ENCODE measurements at places on chromosomes 6 and 20.

DNA sequence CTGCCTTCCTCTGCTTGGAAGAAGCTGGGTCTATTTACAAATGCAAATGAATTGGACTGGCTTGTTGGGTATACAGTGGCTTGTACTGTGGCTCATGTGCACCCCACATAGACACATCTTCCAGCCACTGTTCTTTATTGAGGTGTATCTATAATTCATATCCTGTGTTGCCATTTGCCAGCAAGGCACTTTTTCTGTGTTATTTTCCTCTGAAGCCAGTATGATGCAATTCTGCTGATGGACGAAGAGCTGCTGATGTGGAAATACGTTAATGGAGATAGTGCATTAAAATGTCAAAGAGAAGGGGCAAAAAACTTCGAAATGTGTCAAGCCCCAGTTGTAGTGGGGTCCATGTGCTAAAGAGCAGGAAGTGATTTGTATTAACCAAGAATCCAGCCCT lies 167.5 kb downstream of the TMEM242 start:
- no peak for DNase-seq

DNA sequence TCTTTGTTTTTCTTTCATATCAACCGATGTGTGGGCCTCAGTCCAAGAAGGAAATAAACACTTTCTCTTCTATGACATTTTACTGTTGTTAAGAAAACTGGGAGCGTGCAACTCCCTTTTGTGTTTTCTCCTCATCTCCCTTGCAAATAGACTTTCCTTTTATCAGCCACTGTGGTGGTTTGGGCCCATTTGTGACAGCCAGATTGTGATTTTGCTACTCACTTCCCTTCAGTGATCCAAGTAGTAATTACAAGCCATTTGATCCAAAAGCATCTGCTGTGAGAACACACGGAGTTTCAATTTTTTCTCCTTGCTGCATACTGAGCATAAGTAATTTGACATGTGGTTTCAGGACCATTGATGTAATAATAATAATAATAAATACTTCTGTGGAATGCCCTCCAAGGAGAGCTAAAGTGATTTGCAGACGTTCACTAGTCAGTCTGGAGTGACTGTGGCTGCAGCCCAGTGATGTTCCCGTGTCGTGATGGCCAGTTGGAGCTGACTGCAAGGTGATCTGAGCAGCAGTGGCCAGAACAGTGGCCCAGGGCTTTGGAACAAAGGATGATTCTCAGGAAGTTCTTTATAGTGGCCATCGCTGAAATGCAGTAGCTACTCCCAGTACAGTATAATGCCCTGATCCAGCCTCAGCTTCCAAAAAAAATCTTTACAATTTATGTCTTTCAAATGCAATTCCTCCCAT lies 91.9 kb upstream of the CLDN20 start:
- DNase-seq = no peak

DNA sequence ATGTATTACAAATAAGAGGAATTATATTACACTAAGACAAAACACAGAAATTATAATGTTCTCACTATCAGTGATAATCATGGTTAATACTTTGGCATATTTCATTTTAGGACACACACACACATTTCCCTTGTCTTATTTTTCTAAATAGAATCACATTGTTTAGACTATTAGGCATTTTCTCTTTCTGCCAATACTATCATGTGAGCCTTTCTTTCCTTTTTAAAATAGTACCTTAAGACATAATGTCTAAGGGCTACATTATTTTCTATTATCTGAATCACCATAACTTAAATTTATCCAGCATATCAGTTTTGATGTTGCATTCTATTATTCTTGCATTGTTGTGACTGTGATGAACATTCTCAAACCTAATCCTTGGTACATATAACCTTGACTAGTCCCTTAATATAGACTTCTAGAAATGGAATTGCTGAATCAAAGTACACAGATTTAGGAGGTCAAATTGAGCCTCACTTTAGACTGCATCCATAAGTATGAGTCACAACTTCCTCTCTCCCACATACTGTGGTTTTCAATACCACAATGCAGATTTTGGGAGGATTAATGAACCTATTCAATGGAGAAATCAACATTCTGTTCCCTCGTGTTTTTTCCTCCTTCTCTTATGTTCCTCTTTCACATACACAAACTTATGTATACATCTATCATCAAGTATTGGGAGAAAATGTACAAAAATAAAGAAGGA lies 212.6 kb downstream of the MOXD1 start:
- no peak for DNase-seq

DNA sequence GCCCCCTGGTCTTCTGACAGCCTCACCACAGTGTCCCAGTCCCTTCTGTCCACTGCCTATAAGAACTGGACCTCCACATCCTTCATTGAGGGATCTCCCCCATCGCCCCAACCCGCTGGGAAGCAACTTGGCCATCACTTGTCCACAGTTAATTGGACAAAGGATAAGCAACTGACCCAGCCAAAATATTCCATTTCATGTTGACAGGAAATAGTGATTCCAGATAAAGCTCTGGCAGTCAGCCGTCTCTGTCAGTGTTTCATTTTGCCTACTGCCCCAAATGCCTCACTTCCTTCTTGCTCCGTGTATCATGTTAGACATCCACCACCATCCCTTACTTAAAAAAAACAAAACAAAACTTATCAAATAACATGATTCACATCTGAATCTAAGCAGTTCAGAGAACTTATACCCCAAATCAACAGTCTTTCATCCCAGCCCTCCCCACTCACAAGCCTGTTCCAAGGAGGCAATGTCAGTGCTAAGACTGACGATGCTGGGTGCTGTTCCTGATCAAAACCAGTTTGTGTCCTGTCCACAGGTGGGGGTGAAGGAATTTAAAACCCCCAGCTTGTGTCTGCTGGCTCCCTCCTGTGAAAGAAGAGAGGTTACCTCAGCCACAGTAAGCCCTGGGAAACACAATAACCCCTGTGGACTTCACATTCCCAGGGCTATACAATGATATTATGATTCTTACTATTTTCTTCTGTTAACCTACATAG lies 162.5 kb downstream of the WDR27 start:
- DNase-seq = no peak

- no peak for DNase-seq
These were observed 56.2 kb upstream of the UFL1 start for GRCh38 chr6:96465321-96465903.

DNA sequence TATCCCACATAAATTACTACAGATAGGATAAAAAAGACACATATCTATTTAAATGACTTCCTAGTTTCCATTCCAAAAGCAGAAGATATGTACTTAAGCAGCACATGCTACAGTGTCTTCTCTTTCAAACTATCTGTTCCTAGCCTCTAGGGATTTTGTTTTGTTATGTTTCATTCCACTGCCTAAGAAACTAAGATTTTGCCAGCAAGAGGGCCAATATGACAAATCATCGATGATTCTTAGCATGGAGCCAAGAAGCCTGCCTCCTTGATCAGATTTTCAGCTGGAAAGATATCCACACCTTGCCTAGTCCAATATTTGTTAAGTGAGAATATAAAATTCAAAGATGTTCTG lies 7.0 kb downstream of the SNX5 start:
- DNase-seq = no peak

- no peak for DNase-seq
These were observed 33.6 kb downstream of the PSMB9 start for GRCh38 chr6:32887616-32888015.

DNA sequence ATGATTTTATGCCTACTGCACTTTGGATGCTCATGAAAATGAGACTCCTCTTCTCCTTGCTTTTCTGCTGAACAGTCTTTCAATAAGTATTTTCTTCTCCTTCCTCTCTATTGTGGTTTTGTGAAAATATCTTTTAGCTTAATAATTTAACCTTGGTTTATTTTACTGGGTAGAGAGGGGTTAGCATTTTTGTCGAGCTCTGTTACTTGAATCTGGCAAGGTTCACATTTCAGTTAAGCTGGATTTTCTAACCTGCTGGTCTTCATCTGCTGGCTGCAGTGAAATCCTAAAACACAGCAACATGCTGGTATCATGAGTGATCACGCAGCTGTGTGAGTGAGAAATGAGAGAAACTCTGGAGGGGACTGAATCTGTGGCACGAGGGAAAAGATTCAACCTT lies 222.7 kb upstream of the NOX3 start:
- no peak for DNase-seq

GRCh38 chr20:48787861-48788375 lies 39.9 kb downstream of the PREX1 start:
- no peak for DNase-seq

- no peak for DNase-seq
These were observed 255.8 kb downstream of the HDGFL1 start for GRCh38 chr6:22825210-22825609.

DNA sequence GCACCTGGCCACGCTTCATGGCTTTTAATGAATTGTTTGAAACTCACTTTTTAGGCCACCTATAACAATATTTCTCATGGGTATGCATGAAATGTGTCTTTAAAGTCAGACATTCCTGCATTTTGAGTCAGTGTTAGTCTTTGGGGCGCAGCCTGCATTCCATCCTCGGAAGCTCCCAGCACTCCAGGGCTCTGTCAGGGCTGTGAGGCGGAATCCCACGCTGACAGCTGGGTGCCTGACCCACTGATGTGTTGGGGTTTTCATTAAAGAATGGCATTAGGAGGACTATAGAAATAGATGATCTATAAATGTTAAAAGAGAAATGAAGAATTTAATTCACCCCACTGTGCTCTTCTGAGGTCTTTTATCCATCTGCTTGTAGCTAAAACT lies 16.2 kb upstream of the CLDN20 start:
- no peak for DNase-seq

- no peak for DNase-seq
These were observed 17.1 kb downstream of the SULF2 start for GRCh38 chr20:47768016-47768824.

GRCh38 chr6:116512111-116512559 lies 696 bp downstream of the CALHM5 start:
- DNase-seq = no peak

GRCh38 chr6:5036269-5036668 lies 32.4 kb upstream of the RPP40 start:
- no peak for DNase-seq

DNA sequence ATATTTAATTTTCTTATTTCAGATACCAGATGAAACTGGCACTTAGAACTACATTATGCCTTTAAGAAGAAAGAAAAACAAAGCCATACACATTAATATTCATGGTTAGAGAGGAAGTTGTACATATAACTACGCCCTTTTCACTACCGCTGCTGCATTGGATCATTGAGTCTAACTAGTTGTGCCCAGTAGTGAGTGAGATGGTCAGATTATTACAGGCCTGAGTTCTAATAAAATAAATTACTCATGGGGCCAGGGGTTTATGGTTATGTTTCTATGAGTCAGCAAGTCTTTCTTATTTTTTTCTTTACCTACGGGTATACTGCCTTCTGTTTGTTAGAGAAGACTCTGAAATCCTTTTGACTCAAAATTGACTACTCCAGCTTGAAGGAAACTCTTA lies 11.5 kb downstream of the RIOK1 start:
- no peak for DNase-seq

DNA sequence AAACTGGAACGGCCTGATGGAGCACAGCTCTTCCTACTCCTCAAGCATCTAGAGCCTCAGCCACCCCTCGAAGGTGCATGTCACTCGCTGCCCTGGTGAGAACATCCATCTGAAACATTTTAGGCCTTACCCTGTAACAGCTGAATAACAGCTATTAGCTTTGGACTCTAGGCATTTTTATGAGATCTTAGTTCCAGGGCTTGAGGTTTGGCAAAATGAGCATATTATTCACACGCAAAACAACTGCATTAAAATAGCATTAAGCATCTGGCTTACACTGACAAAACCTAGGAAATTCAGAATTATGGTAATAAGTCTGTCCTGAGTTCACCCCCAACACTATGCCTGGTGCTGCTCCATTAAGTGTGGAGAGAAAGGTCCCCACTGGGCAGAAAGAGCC lies 56.1 kb downstream of the ADAT2 start:
- DNase-seq = no peak

DNA sequence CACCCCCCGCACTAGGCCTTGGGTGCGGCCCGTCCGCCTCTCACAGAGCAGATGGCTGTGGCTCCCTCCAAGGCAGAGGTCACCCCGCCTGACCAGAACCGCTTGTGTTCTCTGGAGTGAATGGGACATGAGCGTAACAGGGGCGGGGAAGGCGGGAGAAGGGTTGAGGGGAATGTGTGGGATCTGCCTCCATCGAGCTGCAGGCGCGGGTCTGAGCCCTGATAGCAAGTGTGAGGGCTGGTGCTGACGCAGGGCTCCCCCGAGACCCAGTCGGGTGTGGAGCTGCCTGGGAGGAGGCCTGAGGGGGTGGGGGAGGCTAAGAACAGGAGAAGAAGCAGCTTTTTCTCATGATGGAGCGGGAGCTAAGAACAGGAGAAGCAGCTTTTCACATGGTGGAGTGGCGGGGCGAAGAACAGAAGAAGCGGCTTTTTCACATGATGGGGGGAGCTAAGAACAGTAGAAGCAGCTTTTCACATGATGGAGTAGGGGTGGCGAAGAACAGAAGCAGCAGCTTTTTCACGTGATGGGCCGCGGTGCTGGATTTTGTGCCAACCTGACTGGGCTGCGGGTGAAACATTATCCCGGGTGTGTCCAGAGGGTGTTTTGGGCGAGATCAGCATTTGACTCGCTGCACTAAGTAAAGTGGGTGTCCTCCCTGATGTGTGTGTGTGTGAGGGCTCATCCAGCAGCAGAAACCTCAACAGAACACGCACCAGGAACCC lies 169.3 kb downstream of the TTLL2 start:
- DNase-seq = no peak

GRCh38 chr6:166760288-166760687 lies 133.2 kb upstream of the RPS6KA2 start:
- peak; percentile 61 for DNase-seq

- DNase-seq = no peak
These were observed 10.0 kb downstream of the HSPA1B start for GRCh38 chr6:31837369-31838113.

DNA sequence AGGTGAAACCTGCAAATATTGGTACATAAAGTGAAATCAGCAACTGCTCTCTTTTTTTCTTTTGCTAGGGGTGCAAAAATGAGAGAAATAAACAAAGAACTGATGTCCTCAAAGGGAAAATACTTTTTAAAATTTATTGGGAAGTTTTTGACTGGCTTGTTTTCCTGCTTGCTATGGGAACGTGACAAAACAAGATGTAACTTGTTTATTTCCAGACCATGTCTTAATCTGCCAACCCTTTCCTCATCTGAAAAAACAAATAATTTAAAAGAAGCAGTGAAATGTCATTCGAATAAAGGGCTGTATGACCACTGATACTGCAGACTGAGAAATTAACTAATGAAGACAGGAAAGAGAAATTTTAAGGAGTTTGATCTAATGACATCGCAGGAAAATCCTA lies 221.9 kb downstream of the CBLN4 start:
- DNase-seq = no peak

GRCh38 chr6:129030215-129030614 lies 147.3 kb downstream of the LAMA2 start:
- no peak for DNase-seq

All from stimulated activated CD4-positive, alpha-beta T cell treated with anti-CD3 and anti-CD28 coated beads, Interleukin-4, amount 100 ng/mL, for 48 hours (primary cell).